ENCODE measurements at places on chromosomes 3 and 15.

- no peak for DNase-seq
These were observed 248.9 kb downstream of the TJP1 start for GRCh38 chr15:29573197-29573838.

GRCh38 chr3:119318876-119319275 lies 24.7 kb downstream of the ARHGAP31 start:
- peak; percentile 67 for DNase-seq

GRCh38 chr3:74591946-74592345 lies 22.5 kb downstream of the CNTN3 start:
- DNase-seq: peak; percentile 30

- DNase-seq: no peak
These were observed 1.0 kb downstream of the C3orf80 start for GRCh38 chr3:160226026-160226907.

GRCh38 chr15:48866141-48866563 lies 11.8 kb upstream of the EID1 start:
- peak; percentile 84 for DNase-seq

- no peak for DNase-seq
These were observed 161.7 kb upstream of the HES1 start for GRCh38 chr3:193974191-193974652.

- DNase-seq: no peak
These were observed 69.0 kb downstream of the COL6A5 start for GRCh38 chr3:130414457-130414856.

GRCh38 chr3:146861262-146861661 lies 256.1 kb upstream of the PLSCR5 start:
- DNase-seq: no peak

GRCh38 chr3:13425689-13426088 lies 5.6 kb upstream of the NUP210 start:
- DNase-seq: no peak

DNA sequence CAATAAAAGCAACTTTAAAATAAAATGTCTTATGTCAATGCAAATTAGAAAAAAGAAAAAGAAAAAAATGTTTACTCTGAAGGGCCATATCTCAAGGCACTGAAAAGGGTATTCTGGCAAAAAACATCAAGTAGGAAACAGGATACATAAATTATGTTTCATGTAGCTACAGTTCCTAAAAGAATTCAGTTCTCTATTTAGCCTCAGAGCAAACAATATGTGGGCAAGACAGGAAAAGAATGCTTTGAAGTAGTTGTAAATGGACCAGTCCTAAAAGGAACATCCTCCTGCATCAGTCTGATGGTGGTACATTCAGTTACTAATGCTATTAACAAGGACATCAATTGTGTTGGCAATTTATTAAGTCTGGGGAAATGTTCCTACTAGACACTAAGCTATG lies 8.1 kb downstream of the COMMD2 start:
- no peak for DNase-seq

GRCh38 chr3:53712817-53713388 lies 133.3 kb downstream of the CHDH start:
- no peak for DNase-seq

DNA sequence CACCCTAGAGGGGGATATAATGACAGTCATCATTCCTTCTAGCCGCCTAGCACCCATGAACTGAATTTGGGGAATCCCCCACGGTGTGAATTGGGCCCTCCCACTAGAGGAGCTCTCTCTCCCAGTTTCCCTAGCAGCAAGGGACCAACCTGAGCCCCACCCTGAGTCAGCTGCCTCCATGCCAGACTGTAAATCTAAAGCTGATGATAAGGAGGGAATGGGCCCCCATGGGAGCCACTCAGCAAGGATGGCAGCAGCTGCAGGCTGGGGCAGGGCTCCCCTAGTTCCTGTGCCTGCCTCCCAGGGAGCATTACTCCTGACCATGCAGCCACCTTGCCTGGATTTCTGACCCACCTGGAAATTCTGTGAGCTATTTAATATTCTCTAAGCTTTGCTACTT lies 57.0 kb upstream of the PXYLP1 start:
- no peak for DNase-seq

- DNase-seq: no peak
These were observed 23.4 kb downstream of the NCEH1 start for GRCh38 chr3:172687501-172687900.

- DNase-seq: no peak
These were observed 182.3 kb downstream of the EPHA3 start for GRCh38 chr3:89289574-89290190.

- peak; percentile 100 for DNase-seq
These were observed at the start of gene MLH1 for GRCh38 chr3:36993326-36994283. Gene MLH1 (plus strand): TSS chr3:36993518. CDS start chr3:36993548, 30 bp downstream.

DNA sequence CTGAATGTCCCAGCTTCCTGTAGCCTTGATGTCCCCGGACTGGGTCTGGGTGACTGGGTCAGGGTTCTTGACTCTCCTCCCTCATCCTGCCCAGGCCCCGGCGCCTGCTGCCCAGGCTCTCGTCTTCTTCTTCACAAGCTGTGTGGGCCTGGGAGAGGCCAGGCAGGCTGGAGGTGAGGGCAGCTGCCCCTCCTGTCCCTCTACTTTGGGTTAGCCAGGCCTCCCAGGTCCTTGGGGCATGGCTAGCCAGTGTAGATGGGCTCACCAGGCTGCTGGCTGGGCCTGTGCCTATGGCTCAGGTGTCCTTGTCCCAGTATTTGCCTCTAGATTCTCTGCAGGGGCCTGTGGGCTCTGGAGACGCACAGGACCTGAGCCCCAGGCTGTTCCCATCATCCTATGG lies 31.8 kb downstream of the TKT start:
- no peak for DNase-seq

GRCh38 chr3:48990636-48991469 lies 812 bp downstream of the P4HTM start:
- peak; percentile 35 for DNase-seq

GRCh38 chr3:138782755-138783154 lies 52.0 kb downstream of the PIK3CB start:
- no peak for DNase-seq

DNA sequence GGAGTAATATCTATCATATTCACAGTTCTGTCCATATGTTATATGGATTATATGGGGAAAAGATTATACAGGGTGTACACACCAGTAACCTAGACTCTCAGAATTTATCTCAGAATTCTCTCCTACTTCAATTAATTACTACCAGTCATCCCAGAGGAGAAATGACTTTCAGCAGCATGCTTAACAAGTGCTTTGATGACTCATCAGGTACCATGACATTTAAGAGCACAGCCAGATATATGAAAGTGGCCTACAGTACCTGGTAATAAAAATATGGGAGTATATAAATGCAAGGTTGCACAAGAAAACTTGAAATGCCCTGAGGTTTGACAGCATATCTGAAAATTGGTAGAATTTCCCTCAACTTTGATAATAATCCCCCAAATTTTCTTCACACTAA lies 1273.0 kb downstream of the OTOL1 start:
- DNase-seq: peak; percentile 4

DNA sequence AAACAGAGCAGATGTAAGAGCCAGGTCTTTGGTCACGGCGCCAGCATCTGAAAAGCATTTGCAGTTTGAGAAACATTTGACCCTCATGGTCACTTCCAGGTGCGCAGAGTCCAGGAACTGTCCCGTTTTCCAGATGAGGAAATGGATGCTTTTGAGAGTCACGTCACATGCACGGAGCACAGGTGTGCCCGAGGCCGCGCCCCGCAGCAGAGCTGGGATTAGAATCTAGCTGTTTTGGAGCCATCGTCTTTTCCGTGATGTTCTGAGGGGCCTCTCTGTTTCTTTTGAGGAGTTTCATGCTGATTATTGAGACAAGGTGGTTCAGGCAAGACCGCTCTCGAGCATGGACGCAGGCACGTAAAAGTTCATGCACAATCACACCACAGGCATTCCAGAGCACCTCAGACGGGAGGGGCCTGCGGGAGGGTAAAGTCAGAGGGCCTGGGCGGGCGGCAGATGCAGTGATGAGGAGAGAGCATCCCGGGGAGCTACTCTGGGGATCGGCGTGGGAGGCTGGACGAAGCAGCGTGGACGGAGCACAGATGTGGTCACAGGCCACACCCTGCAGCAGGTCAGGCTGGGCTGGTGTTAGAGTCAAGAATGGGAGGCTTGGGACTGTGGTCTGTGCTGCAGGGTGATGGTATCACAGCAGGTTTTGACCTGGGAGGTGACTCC lies 139.2 kb upstream of the MEF2A start:
- DNase-seq: no peak

DNA sequence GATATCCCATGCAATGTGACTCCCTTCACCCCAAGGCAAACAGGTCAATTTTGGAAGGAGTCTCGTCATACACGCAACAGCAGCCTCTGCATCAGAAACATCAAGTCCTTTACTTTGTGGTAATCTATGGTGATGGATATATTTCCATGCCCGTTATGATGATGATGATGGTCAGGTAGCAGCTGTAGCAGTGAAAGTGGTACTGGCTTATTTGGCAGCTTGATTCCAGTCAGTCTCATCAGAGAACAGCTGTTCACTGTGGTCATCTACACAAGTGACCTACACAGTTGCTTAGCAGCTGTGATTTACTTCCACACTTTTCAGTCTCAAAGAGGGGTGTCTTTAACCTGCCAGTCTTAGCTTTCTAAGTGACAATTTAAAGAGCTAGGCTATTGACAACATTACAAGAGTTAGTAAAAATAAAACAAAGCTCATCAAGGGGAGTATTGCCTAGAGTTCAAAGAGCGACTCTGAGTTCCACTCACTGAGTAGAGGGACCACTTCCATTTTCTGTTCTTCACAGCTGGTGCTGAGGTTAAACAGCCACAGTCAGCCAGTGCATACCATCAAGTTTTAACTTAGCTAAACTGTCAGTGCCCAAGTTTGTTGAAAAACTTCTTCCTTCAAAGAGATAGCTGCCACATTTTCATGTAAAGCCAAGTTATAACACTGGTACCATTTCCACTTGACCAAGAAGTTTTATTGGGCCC lies 587.4 kb upstream of the KCNMB2 start:
- DNase-seq: no peak

GRCh38 chr15:100900795-100901169 lies 18.4 kb upstream of the LRRK1 start:
- DNase-seq: no peak

DNA sequence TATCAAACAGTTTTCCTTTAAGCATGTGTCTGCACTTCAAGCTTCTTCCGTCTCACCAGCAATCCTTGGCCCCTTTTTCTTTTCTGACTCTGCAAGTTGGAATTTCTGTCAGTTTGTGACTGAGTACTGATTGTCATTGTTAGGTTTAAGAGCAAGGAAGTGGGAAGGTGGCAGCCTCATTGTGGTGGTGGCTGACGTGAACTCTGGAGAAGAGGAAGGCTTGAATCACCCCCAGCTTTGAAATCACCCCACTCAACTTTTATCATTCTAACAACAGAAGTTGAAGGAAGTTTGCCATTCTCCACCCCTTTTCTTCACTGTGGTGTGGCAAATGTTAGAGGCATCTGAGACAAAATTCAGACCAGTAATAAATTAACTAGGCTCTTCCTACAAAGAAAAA lies 231.6 kb upstream of the AGTR1 start:
- DNase-seq: peak; percentile 46

DNA sequence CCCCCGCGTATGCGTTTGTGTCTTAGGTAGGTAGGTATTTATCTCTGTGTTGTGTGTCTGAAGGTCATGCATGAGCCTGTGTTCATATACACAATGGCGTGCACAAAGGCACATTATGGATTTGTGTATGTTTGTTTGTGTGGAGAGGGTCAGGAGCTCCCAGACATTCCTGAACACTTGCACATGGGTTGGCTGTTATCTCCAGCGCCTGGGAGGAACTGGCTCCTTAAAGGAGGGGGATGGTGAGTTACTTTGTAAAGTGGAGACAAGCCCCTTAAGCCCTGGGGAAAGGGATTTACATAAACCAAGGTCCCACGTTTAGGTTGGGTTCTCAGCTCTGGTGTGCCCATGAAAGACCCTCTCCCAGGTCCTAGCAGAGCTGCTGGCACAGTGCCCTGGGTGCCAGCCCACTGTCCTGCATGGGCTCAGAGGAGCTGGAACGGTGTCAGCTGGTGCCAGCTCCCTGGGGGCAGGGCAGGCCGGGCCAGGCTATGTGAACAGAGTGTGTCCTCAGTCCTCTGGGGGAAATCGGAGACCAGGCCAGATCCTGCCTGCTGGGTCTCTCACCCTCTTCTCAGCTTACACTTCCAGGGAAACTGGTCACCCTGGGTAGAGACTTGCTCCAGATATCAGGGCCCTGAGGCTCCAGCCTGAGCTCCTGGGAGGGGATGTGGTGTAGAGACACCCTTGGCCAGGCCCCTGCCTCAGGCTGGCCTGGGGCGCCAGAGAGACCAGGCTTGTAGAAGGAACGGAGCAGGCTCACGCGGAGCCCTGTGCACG lies 25.1 kb downstream of the SNX33 start:
- peak; percentile 81 for DNase-seq

DNA sequence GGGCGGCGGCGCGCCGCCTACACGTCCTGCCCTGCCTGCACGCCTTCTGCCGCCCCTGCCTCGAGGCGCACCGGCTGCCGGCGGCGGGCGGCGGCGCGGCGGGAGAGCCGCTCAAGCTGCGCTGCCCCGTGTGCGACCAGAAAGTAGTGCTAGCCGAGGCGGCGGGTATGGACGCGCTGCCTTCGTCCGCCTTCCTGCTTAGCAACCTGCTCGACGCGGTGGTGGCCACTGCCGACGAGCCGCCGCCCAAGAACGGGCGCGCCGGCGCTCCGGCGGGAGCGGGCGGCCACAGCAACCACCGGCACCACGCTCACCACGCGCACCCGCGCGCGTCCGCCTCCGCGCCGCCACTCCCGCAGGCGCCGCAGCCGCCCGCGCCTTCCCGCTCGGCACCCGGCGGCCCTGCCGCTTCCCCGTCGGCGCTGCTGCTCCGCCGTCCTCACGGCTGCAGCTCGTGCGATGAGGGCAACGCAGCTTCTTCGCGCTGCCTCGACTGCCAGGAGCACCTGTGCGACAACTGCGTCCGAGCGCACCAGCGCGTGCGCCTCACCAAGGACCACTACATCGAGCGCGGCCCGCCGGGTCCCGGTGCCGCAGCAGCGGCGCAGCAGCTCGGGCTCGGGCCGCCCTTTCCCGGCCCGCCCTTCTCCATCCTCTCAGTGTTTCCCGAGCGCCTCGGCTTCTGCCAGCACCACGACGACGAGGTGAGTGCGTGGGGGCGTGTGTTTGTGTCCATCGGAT lies 602 bp downstream of the TRIM71 start:
- DNase-seq: no peak
